ELR (cell line): ENCODE measurements at places on chromosomes 11 and 22.

- peak; percentile 88 for DNase-seq
Measured at GRCh38 chr11:9688716-9689511, 25.0 kb downstream of the SWAP70 start.

- DNase-seq: no peak
Measured at GRCh38 chr11:59336176-59336575, 22.5 kb upstream of the OR5AN1 start.

DNA sequence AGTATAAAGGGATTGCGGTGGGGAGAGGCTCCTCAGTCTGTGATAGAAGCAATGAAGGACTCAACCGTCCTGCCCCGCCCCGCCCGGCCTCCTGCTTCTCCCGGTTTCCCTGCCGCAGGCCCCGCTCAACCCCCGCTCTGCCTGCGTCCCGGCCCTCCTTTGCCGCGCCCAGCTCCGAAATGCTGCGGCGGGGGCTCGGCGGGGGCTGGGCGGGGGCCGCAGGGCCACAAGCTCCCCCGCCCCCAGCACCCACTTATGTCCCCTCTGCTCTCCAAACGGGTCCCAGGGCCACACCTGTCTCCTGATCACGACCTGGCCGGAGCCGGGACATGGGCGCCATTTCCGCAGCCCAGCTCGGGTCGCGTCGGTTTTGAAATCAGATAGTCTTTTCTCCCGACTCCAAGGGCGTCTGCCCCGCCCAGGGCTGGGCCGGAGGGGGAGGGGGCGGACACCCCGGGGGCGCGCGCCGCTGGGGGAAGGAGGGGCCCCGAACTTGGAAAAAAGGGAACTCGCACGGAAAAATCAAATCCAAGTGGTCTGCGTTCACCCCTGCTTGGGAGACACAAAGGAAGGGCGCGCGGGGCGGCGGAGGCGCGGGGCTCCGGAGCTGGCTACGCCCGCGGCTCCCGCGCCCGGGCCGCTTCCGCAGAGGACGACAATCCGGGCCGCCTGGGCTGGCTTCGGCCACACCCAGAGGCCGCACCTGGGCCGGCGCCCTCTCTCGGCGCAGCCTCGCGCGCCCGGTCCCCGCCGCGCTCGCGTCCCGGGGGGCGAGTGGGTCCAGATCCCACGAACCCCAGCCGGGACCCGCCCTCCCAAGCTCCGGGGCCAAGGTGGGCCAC is 70.6 kb upstream of the EP300 start:
- peak; percentile 80 for DNase-seq

GRCh38 chr22:21940521-21940920 is 12.1 kb downstream of the PPM1F start:
- no peak for DNase-seq

DNA sequence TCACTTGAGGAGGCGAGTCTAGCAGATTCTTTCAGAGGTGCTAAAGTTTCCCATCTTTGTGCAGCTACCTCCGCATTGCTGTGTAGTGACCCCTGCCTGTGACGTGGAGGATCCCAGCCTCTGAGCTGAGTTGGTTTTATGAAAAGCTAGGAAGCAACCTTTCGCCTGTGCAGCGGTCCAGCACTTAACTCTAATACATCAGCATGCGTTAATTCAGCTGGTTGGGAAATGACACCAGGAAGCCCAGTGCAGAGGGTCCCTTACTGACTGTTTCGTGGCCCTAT is 8.9 kb upstream of the SAMM50 start:
- DNase-seq: peak; percentile 47

DNA sequence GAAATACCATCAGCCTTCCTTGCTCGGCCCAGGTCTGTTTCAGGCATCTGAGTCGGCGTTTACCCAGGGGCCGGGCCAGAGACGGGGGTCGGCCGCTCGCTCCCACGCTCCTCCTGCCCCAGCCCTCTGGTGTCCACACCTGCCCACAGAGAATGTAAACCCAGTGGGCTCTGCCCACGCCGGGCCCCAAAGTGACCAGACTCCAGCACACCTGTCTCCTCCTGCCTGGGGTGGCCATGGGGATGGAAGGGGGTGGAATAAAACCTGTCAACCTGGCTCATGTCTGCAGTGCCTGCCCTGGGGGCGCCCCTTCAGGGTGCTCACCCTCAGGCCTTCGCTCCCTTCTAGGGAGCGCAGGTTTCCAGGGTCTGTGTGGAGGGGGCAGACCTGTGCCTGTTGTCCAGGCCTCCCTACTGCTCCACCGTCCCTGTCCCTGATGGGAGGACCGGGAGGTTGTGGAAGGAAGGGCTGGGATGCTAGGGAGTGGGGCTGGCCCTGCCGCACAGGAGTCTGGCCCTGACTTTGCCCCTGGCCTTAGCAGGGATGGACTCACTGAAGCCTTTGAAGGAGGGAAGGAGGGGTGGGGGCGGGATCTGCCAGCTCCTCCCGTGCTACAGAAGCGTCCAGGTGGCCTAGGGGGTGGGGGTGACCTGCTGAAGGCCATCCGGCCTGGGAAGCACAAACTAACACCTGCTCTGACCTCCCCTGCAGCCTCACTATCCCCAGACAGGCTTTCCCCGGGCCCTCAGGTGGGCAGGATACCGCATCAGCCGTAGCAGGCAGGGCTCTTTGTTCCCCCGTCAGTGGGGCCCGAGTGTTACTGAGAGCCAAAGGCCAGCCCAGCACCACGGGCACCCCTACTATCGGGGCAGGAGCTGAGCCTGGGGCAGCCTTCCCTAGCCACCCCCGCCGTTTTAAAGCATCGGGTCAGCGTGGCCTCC is 14.7 kb upstream of the ARHGAP8 start:
- DNase-seq: no peak

DNA sequence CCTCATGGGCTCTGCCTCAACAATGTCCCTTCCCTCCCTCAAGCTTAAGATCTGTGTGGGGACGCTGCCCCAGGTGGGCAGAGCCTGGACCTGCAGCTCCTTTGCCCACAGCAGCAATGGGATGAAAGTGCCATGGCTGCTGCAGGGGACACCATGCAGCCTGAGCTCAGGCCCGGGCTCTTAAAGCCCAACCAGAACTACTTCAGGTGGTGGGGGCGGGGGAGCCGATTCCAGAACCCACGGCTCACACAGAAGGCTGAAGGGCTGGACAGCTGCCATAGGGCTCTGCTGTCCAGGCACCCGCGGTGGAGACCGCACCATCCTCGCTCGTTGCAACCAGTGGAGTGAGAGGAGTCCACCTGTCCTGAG is 12.5 kb downstream of the CHID1 start:
- peak; percentile 45 for DNase-seq
